ENCODE measurements at places on chromosomes 11 and 22.

- no peak for DNase-seq
Observed at GRCh38 chr11:17640493-17641164, 78.7 kb upstream of the MYOD1 start.

DNA sequence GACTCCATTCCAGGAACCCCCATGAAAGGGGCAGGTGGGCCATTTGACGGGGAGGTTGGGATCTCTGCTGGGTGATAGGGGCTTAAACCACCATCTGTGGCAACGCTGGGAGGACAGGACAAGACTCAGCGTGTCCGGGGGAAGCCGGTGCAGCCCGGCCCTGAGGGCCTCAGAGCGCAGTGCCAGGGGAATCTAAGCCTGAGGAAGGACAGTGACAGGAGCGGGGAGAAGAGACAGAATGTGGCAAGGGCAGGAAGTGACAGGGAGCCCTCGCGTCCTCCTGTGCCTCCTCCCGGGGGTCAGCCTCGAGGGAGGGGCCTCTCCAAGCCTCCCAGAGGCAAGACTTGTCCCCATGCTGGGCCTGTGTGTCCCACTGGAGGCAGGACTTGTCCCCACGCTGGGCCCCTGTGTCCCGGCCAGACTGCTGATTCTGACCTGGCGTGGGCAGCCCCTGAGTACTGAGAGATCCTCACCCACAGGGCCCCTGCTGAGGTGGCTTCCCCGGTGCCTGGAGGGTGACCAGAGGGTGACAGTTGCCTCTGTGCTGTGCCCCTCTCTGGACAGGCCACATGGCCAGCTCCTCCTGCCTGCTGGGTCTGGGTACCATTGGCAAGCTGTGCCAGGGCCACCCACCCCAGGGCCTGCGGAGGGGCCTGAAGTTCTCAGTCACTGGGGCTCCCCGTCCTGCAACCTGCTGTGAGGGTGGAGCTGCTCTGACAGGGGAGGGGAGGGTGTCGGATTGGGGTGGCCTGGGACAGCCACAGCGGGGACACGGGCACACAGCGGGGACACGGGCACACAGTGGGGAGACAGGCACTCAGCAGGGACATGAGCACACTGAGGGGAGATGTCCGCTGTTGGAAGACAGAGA is 676.2 kb downstream of the BRD1 start:
- DNase-seq: no peak

DNA sequence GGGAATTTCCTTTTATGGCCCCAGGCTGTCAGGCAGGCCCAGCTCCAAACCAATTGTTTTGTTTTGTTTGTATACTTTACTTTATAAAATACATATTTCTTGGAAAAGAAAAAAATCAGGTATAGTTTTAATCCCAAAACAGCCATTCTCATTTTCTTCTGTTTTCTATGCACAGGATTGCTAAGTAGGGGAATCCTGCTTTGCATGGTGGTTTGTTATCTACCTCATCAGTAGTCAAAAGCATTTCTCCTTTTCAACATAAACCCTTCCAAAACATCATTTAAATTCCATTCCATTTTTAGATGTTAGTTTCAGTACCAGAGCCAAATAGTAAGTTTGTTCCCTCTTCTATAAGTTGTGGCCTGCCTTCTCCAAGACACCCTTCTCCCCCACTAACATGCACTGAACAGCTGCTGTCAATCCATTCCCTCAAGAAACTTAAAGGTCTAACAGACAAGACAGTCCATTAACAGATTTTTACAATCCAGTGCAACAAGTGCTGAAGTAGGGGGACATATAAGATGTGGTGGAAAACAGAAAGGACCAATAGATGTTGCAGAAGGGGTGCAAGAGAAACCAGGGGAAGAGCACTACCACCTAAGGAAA is 3.7 kb downstream of the ILK start:
- DNase-seq: no peak

- no peak for DNase-seq
Observed at GRCh38 chr22:45718391-45718790, 46.8 kb downstream of the ATXN10 start.

DNA sequence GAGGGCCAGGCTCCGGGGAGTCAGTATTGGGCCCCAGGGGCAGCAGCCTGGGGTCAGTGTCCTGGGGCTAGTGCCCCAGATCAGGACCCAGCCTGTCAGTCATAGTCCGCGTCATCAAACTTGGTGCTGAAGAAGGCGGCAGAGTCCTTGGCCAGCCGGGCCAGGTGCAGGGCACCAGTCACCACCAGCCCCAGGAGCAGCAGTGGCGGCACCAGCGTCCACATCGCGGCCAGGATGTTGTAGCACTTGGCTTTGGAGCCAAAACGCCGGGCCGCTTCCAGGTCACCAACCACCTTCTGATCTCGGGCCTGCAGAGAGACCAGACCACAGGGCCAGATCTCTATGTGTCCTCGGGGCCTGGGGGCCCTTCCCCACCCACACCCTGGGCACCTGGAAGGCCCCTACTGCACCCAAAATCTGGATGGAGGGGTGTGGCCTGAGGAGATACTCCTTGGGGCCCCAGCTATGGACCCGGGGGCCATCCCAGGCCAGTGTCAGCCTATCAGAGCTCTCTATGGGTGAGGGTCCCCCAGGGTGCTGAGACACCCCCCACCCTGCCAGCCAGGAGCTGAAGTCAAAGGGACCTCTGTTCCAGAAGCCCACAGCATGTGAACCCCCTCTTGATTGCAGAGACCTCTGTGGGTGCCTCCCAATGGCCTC is 790 bp downstream of the IFITM5 start:
- no peak for DNase-seq

DNA sequence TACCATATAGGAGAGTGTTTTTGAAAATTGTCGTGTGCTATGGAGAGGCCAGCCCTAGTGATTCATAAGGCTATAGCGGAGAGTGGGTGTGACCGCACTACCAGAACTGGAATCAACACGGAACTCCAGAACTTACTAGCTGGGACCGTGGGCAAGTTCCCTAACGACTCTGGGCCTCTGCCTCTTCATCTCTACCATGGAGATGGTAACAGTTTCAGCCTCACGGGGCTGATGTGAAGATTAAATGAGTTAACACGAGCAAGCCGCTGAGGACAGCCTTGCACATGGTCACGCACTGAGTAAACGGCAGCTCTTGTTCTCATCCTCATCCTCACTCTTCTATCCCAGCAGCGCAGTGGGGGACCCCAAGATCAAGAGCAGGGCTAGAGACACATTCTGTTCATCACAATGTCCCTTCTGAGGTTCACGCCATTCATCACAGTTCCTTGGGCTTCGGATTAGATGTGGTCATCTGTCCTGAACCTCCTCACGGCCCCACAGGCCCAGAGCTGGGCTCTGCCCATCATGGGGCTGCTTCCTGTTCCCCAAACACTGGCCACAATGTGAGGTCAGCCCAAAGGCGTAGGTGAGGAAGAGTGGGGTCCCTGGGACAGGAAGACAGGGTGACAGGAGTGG is 47.2 kb upstream of the CD5 start:
- no peak for DNase-seq

GRCh38 chr22:50190941-50191741 is 5.4 kb downstream of the TRABD start:
- DNase-seq: no peak

DNA sequence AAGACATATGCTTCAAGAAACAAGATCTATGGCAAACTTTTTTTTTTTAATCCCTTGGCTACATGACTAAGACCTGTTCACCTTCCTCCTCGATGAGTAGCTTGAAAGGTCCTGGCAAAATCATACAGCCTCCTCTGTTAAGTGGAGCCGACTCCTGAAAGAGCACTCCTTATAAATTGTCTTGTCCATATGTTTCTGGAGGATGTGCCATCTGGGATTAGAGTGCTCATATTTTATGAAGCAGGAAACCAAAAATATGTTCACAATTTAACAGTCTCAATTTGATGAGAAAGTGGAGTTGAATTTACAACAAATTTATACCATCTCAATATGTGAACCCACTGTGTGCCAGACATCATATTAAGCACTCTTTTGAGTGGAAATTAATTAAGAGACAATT is 912.1 kb upstream of the FAT3 start:
- DNase-seq: no peak

DNA sequence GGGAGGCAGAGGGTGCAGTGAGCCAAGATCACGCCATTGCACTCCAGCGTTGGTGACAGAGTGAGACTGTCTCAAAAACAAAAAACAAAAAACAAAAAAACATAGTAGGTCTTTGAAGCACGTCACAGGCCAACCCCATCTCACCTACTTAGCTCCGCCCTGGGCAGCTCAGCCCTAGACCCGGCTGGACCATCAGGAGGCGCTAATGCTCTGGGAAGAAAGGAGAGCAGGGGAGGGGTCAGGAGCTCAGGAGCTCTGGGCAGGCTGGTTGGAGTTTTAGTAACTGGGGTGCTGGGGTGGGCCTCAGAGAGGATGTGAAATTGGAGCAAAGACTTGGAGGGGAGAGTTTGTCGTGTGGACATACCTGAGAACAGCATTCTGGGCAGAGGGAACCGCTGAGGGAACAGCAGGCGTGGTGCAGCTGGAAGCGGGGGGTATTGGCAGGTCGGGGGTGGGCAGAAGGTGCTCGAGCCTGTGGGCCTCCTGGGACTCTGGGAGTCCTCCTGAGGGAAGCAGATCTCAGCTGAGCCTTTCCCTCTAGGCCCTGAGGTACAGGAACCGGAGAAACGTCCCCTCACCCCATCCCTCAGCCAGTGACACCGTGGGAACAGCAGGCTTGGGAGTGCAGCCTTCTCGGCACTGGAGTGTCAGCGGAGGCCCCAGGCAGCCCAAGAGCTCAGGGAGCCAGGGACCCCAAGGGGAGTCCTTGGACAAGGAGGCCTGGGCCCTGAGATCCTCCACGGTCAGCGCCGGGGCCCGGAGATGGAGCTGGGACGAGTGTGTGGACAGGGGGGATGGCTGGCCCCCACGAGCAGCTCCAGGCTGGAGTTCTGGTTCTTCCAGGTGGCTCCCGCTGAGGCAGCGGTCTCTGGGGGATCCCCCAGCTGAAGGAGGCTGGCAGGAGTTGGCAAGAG is 2.2 kb upstream of the RPS6KA4 start:
- DNase-seq: no peak

DNA sequence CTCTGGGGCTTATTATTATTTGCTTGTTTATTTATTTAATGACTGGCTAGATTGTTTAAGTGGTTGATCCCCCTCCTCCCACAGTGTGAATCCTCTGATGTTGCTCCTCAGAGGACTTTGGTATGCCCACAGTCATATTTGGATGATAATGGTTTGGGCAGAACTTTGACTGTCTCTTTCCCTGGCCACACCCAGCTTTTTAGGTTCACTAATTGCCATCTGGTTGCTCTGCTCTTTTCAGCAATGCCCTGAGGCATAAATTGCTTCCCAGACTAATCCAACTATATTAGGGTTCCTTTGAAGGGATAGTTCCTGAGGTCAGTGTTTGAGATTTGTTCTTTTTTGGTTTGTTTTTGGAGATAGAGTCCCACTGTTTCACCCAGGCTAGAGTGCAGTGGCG is 99.3 kb upstream of the RRM1 start:
- DNase-seq: no peak

DNA sequence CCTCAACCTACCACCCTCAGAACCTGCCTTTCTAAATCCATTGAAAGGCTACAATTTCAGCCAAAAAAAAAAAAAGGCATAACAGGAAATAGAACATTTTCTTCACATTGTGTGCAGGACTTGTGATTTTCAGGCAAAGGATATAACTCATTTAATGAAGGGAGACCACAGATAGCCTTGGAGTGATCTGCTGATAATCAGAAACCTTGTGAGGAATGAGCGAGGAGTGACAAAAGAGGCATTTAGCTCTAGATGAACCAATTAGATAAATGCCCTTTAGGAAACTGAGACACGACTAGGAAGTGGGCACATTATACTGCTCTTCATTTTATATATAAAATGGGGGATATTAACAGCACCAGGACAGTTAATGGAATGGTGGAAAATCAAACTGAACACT is 216.5 kb upstream of the GRIA4 start:
- no peak for DNase-seq

GRCh38 chr11:13229136-13229535 is 48.5 kb upstream of the BMAL1 start:
- no peak for DNase-seq

- no peak for DNase-seq
Observed at GRCh38 chr11:128021349-128022006, 565.9 kb downstream of the ETS1 start.

DNA sequence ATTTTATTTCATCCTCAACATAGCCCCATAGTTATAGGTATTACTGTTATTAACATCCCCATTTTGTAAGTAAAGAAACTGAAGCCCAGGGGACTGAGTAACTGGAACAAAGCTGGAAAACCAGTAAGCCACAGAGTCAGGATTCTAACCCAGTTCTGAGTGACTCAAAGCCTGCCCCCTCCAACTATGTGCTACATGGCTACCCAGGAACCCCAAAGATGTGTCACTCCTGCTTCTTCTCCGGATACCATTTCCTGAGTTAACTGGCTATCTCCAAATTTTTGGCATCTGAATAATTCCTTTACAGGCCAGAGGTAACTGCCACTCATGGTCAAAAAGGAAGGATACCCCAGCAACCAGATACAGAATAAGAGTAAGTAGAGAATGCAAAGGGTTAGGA is 43.6 kb downstream of the TENM4 start:
- no peak for DNase-seq

GRCh38 chr11:114272311-114272710 is 23.9 kb upstream of the NNMT start:
- no peak for DNase-seq

- DNase-seq: no peak
Observed at GRCh38 chr11:45683271-45684058, 18.0 kb upstream of the CHST1 start.

- no peak for DNase-seq
Observed at GRCh38 chr11:34250211-34250610, 107.6 kb downstream of the ABTB2 start.

GRCh38 chr11:24348908-24349307 is 147.9 kb upstream of the LUZP2 start:
- no peak for DNase-seq
